ENCODE measurements at places on chromosomes 16 and 17.

- DNase-seq = no peak
Observed at GRCh38 chr17:7034955-7035590, 742 bp upstream of the SLC16A13 start.

- DNase-seq = no peak
Observed at GRCh38 chr17:1986783-1987451, 38.2 kb downstream of the RTN4RL1 start.

DNA sequence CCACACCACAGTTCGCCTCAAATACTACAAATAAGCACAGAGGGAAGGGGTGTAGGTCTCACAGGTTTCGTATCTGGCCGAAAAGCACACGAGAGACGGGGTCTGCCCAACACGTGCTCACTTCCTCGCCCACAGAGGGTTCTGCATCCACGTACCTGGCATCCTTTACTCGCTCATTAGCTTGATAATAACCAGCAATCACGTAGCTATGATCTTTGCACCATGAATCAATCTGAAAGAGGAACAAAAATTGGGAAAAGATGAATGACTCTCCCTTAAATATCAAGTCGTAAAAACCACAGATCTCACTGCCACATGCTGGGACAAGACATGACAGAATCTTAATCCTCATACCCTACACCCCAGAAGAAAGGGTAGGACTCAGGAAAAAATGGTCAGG is 10.5 kb downstream of the EMC8 start:
- no peak for DNase-seq

DNA sequence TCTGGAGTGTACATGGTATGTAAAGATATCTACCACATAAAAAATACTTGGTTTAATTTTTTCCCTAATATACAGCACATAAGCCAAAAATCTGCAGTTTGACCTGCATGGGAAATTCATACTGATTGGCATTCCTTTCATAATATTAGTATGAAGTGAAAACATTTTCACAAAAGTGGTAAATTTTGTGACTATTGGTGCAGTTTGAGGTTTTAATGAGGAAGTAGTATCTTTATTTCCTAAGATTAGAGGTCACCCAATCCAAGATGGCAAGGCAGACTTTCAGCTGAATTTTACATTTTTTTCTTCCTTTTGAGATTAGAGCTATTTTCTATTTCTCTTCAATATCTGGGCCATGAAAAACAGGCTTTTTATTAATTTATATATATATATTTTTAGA is 21.2 kb downstream of the METTL9 start:
- no peak for DNase-seq

DNA sequence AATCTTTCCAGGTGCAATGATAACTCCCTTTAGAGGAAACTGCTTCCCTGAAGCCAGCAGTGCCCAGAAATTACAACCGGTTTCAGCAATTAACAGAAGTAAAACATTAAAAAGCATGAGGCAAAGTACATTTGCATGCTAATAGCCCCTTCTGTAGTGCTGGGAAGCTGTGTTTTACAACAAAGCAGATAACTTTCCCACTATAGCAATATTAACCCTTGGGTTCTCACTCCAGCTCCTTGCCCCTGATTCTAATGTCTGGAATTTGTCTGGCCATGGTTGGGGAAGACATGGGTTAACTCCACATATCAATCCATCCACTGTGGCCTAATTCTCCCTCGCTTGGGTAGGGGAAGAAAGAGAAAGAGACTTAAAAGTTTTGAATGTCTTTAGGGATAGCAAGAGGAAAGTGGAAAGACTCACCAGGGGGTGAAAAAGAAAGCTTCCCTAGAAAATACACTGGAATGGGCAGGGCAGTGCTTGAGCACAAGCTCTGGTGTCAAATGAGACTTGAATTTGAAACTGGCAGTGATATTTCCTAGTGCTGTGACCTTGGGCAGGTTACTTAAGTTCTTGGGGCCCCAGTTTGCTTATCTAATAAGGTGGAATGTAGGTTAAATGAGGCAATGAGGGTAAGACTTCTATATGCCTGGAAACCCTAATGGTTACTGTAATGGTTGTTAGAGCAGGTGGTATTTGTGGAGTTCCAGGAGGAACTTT is 102.0 kb downstream of the SOX9 start:
- no peak for DNase-seq

DNA sequence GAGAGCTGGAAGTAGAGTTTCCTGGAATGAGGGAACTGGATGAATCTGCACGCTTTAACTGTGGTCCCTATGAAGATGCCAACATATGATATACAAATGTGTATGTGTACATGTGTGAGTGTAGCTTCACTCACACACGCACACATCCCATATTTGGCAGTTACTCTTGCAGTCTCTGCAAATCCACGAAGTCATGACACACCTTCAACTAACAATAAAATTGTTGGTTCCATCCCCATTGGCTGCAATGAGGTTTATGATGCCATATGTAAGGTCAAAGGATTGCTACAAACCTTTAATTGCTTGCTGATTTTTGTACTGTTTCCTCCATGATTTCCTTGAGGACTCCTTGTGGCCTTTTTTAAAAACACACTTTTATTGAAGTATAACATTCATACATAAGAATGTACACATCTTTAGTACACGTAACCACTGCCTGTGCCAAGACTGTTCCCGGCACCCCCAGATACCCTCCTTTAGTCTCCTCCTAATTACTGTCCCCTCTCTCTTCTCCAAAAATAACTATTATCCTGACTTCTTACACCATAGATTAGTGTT is 22.0 kb downstream of the MYO1D start:
- no peak for DNase-seq

GRCh38 chr16:55697867-55698266 is 42.1 kb downstream of the SLC6A2 start:
- no peak for DNase-seq

GRCh38 chr16:77918809-77919707 is 103.3 kb upstream of the CLEC3A start:
- no peak for DNase-seq

GRCh38 chr16:88790312-88791211 is 5.5 kb upstream of the PIEZO1 start:
- DNase-seq = no peak

- no peak for DNase-seq
Observed at GRCh38 chr16:69351309-69352027, at the start of gene TMED6. TSS of gene TMED6 (minus strand) at chr16:69351786. CDS start at chr16:69351753, 33 bp downstream.

- no peak for DNase-seq
Observed at GRCh38 chr16:2858245-2859025, 465 bp upstream of the PRSS22 start.

DNA sequence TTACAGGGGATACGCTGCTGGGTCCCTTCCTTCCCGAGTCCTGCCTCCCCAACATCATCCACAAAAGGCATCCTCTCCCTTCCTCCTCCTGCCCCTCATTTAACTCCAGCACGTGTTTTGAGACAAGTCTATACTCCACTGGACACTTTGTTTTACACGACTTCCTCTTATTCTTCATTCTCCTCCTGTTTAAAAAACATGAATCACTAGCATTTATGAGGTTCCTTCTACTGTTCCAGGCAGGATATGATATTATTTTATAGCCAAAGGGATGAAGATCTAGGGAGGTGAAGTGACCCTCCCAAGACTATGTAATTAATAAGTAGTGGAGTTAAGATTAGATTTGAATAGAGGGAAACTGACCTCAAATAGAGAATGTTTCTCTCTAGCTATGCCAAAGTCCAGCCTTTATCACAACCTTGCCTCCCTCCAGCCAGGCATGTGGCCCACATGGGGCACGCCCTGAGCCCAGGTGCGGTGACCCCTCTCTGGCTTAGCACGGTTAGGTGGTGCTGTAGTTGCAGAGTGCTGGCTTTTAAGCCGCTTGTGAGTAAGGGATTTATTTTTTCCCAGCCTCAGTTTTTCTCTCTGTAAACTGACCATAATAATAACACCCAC is 1.3 kb upstream of the HSD17B2 start:
- DNase-seq = no peak

GRCh38 chr16:3149630-3150345 is 15.0 kb downstream of the ZNF213 start:
- DNase-seq = no peak

DNA sequence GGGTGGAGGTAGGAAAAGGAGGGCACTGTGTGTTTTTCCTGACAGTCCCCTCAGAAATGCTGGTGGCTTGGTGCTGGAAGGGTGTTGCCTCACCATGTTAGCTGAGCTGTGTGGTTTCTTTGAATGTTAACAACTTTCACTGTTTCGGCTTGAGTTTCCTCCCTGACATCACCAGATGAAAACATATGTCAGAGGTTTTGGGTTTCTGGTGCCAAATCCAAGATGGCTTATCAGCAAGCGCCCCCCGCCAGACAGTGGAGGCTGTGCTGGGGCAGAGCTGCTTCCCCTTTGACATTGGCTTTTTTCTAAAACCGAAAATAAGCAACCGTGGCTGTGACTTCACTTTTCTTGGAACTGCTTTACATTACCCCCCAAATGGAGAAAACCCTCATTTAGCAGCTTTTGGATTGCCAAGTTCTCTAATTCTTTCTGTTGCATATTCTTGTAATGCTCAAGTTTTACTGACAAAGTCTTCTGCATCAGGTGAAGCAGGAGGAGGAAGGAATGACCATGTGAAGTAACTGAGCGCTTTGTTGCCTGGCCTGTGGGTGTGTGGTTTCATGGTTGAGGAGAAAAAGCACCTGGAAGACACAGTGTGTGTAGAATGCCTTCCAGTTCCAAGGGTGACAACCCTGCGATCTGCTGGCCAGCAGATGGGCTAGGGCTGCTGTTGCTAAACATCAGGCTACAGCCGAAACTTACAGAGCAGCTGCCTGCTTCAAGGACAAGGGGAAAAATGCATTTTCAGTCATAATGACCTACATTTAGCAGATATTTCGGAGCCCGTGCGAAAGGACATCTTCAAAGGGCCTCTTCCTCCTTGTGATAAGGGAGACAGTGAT is 9.7 kb downstream of the RMI2 start:
- DNase-seq = peak; percentile 69

GRCh38 chr17:48505788-48506187 is 25.0 kb downstream of the HOXB1 start:
- DNase-seq = no peak

Data from AG04450 (cell line).